ENCODE measurements at places on chromosomes 6 and 20.

GRCh38 chr6:125357515-125358256, 55.9 kb upstream of the HDDC2 start:
- no peak for DNase-seq

DNA sequence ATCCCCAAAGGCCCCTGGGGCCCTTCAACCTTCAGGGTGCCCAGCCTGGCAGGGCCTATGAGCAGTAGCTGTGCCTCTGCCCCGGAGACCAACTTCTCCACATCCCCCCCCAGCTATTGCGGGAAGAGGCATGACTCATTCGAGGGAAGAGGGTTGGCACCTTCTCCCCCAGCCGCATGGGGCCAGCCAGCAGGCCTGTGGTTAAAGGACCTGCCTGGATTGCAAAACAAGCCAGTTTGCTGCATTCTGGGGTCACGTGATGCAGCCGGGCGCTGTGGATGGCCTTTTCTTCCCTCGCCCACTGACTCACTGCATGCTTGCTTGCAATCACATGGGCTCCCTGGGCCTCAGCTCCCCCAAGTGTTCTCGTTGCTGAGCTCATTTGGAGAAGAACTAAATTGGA, 182.5 kb downstream of the MAFB start:
- peak; percentile 92 for DNase-seq

GRCh38 chr6:82337688-82338257, 25.8 kb upstream of the TPBG start:
- DNase-seq: no peak

GRCh38 chr20:45085289-45085688, 15.6 kb downstream of the KCNS1 start:
- no peak for DNase-seq

DNA sequence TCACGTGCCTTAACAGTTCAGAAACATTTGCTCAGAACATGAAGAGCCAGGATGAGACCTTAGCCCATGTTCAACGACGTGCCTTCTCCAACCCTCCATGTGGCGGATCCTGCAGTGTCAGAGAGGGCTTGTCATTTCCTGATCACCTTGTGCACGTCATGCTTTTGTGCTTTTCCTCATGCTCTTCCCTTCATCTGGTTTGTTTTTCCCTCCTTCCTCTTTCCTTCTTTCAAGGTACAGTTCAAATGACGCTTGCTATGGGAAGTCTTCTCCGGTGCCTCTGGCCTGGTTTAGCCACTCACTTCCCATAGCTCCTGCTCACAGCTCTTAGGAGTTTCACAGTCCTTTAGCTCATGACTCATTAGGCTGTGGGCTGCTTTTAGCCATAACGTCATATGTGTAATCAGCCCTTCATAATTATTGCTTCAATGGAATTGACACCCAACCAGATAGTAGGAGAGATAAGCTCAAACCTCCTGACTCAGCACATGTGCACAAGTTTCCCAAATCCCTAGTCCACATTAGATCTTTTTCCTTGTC, 102.7 kb upstream of the CNKSR3 start:
- peak; percentile 45 for DNase-seq

DNA sequence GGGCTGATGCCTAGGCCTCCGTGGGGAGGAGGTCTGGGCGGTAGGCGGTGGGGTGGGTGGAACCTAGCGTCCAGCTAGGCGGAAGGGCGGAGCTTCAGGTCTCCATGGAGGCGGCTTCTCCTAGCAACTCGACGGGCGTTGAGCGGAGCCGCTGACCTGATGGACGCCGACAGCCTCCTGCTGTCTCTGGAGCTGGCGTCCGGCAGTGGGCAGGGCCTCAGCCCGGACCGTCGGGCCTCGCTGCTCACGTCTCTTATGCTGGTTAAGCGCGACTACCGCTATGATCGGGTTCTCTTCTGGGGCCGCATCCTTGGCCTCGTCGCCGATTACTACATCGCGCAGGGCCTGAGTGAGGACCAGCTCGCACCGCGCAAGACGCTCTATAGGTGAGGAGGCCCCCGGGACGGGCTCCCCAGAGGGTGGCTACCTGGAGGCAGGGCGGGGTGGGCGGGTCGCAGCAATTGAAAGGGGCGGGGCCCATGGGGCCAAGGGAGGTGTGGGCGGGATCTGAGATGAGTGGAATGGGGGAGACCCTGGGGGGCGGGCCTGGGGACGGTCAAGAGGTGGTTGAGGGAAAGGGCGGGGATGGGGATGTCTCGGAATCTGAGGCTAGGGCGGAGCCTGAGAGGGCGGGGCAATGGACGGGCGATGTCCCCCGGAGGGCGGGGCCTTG, at the start of gene RSPH9:
TSS of gene RSPH9 (plus strand) at position 97 of the 673 bp plus-strand sequence. CDS start at position 160, 63 bp downstream.
- peak; percentile 48 for DNase-seq

DNA sequence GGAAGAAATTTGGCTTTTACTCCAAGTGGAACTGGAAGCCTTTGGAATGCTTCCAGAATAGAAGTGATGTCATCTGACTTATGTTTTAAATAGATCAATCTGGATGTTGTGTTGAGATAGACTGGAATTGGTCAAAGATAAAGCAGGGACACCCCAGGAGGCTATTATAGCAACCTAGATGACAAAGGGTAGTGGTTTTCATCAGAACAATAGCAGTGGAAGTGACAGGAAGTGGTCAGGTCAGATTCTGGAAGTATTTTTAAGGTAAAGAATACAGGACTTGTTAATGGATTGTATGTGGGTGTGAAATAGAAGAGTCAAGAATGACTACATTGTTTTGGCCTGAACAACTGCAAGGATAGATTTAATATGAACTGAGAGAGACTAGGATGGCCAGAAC, 191.4 kb downstream of the ADGRB3 start:
- no peak for DNase-seq

DNA sequence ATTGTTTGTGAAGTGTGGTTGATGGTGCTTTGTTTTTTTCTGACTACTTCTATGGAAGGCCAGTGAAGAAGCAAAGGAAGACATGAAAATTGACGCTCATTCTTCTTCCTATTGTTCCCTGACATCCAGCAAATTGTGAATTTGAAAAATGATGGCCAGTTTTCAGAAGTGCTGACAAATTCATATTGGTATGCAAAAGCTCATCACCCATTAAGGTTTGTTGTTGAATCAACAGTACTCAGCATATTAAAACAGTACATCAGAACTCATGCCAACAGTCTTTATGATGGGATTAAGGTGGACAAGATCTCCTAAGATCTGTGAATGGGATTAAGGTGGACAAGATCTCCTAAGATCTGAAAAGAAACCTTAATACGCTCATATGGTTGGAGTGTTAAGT, 1.0 kb upstream of the MTG2 start:
- DNase-seq: no peak

DNA sequence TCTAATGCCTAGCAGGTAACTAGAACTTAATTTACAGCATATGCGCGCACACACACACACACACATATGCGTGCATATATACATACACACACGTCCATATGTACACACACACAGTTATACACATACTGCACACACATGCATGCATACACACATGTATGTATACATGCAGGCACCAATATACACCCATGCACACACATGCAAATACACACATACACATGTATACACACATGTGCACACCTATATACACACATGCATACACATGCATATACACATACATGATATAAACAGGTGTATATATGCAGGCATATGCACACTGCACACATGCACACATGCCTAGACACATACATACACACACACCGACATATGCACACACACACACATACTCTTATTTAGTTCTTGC, 1.9 kb downstream of the CCR6 start:
- no peak for DNase-seq

- no peak for DNase-seq
Measured at GRCh38 chr6:159044899-159045727, at the start of gene TAGAP. TSS of gene TAGAP (minus strand) at chr6:159044991. CDS start at chr6:159044146, 845 bp downstream.

DNA sequence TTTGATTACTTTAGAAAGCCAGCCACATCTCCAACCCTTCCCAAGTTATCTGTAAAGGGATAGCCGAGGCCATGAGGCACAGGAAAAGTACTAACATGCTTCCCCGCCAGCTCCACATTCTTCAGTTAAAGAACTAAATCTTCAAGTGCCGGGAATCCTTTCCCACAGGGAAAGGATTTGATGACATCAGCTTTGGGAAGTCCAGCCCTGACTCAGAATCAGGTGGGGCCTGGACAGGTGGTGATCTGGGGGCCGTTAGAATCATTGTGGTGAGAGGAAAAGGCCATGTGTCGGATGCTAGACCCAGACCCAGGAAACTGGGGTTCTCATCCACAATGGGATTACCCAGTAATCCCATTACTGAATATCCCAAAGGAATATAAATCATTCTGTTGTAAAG, 580.0 kb downstream of the QKI start:
- DNase-seq: no peak

DNA sequence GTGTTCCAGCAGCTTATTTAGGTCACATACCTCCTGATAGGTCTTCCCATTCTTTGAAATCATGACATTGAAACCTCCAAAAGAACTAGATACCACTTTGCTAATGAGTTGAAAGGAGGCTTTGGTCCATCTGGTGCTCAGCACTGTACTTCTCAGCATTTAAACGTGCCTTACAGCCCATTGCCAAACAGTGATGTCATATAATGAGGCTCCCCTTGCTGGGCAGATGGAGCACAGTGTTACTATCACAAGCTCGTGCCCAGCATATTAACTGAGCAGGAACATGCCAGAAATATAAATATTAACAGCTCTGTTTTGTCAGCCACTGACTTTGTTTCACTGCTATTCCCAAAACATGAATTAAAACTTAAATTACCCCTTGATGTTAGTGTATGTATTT, 25.5 kb upstream of the MAPK13 start:
- no peak for DNase-seq

DNA sequence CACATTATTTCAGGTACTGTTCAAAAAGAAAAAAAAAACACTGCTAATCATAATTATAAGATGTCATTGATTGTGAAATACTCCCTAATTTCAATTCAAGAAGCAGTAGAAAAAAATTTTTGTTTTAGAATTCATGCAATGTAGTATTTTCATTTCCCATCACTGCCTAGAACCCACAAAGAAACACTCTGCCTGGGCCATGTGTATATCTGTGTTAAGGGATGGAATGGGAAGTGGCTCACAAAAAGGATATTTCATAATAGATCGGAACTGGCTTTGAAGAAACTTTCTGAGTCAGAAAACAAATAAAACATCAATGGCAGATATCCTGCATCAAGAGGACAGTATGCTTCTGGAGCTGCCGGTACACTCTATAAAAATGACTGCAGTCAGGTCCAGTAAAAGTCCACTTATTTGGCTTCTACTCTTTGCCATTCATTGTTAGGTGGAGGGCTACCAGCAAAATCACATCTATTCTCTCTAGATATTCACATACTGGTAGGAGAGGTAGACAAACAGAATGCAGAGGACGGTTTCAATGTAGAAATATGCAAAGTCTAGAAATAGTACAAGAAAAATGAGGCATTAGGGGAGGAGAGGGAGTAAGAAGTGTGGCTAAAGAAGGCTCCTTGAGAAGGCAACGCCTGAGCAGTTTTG, 135.0 kb upstream of the TNFAIP3 start:
- peak; percentile 77 for DNase-seq

DNA sequence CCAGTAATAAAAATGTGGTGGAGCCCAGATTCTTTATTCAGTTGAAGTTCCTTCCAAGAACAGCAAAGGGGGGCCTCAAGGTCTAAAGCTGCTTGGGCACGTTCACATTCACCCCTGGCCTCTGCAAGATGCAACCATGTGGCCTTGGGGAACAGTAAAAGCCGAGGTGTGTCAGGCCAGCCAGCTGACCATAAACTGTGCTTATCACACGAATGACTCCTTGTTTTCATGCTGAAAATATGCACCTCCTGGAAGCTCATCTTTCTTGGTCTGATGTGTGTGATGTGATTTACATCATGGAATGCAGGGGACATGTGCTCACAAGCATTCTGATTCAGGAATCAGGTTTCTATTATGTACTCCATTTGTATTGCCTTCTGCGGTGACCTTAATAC, 211.6 kb upstream of the MARCKS start:
- DNase-seq: peak; percentile 96

DNA sequence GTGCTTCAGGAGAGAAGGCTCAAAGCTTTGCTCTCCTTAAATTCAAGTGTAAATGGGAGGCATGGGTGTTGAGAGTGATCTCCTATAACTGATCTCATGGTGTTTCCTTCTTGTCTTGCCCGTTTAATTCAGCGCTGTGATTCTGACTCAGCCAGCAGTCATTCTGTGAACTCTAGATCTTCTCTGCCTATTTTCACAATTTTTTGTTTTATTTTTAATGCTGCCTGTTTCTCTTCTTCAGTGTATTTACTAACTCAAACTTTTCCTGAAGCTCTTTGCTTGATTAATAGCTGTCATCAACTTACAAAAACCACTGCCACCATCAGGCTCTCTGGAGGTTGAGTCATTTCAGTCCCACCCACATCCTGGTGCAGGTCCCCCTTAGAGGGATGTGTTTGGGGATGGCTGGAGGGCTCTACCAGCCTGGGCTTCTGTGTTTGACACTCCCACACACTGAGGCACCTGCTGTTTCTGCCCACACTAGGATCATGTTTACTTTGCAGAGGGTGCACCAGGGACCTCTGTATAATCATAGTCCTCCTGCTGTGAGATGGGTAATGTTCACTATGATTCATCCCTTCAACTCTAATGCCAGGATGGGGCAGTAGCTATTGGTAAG, 94.0 kb downstream of the SHLD1 start:
- DNase-seq: no peak

- no peak for DNase-seq
Measured at GRCh38 chr20:52402514-52402913, 210.9 kb upstream of the ZFP64 start.

DNA sequence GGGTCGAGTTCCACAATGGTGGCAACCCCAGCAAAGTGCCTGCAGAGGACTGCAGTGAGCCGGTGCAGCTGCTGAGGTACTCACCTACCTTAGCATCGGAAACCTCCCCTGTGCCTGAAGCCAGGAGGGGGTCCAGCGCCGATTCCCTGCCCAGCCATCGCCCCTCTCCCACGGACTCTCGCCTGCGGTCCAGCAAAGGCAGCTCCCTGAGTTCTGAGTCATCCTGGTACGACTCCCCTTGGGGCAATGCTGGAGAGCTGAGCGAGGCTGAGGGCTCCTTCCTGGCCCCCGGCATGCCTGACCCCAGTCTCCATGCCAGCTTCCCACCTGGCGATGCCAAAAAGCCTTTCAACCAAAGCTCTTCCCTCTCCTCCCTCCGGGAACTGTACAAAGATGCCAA, 134.1 kb upstream of the CLDN20 start:
- DNase-seq: no peak

DNA sequence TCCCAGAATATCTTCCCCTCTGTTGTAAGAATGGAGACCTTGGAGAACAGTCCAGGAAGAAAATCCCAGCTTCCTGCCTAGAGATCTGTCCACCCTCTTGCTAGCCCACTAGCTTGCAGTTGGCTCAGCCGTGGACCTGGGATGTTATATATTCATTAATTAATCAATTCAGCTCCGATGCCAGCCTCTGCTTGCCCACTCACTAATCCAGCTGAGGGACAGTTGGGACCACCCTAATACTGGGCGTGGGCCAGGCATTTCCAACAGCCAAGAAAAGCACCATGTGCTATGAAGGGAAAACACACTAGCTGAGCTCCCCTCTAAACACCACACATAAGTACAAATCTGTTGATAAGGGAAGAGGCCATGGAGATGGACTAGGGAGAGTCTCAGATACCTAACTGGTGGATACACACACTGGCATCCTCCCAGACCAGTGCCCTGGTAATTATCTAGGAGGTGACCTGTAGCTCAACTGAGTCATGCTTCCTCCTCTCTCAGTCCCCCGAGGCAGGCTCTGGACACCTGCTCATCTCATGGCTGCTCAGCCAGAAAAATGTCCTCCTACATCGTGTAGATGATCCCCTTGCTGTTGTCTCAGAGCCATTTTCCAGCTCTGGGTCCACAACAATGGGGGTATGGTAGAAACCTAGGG, 78.9 kb downstream of the ANKRD60 start:
- DNase-seq: no peak

GRCh38 chr6:8065519-8065911, 1.3 kb upstream of the BLOC1S5 start:
- no peak for DNase-seq

Measured in skeletal muscle cell (primary cell).